Fibroblast of lung (primary cell): ENCODE measurements at places on chromosomes 2 and 18. TPM values are rescaled to one million over a fixed set of nuclear protein-coding genes. Genes with fewer than 3 reads are reported as not detected.

GRCh38 chr2:171267855-171268629 lies 107.3 kb upstream of the TLK1 start:
- no peak for DNase-seq

- no peak for DNase-seq
Measured at GRCh38 chr2:96153991-96154431, 8.8 kb upstream of the DUSP2 start.

DNA sequence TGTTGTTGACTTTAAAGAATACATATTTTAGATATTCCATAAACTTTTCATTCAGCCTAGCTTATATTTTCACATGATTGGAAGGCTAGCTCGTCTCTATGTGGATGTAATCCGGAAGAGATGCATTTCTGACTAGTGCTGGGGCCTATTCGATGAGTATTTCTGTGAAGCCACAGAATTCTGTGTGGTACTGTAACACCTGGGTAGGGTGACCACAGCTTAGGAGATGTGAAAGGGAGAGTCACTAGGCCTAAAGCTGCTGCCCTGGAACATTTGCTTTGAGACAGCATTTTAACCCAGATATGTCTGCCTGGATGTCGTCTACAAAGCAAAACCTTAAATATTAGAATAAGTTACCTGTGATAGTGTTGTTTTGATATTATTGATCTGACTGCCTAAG lies 83.5 kb downstream of the ZNF236 start:
- no peak for DNase-seq

DNA sequence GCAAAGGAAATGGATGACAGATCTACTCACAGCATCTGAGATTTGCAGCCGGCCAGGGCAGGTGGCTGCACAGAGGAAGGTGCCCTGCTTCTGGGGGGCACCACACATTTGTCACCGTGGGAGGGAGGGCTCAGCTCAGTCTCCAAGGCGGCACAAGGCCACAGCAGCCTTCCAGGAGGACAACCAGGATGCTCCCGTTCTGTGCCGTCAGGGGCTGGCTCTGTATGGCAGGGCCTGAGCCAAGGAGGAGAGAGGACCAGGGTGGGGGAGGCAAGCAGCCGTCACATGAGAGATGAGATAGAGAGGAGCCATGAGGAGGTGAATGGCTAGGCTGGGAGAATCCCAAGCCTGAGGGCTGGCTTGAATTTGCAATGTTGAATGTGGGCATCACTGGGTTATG lies 4.6 kb upstream of the BOK start:
- DNase-seq, result no peak

- DNase-seq, result peak; percentile 34
Measured at GRCh38 chr2:105256431-105257047, 15.0 kb downstream of the GPR45 start.

DNA sequence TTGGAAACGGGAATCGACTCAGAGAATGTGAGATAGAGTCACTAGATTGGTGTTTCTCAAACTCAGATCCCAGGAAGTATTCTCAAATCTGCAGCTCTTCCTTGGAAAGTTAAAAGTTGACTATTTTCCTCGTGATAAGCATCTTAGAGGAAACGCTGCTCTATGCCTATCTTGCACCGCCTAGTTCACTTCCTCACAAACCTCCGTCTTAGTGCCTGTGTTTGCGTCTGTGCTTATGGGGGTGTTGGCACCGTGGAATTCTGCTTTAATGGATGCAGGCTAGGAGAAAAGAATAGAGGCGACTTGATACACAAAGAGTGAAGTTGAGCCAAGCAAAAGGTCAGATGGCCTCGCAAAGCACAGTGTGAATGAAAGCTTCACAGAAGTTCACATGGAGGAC lies 255.3 kb upstream of the ID2 start:
- no peak for DNase-seq

GRCh38 chr2:147588191-147588590 lies 256.6 kb upstream of the ACVR2A start:
- DNase-seq, result peak; percentile 9

Gene NOL4
- not detected in 2 replicates for total RNA-seq

Gene PRADC1
- total RNA-seq, result 6.7 and 11.7 TPM in 2 replicates

GRCh38 chr2:97717613-97717995 lies 4.2 kb downstream of the ZAP70 start:
- no peak for DNase-seq

DNA sequence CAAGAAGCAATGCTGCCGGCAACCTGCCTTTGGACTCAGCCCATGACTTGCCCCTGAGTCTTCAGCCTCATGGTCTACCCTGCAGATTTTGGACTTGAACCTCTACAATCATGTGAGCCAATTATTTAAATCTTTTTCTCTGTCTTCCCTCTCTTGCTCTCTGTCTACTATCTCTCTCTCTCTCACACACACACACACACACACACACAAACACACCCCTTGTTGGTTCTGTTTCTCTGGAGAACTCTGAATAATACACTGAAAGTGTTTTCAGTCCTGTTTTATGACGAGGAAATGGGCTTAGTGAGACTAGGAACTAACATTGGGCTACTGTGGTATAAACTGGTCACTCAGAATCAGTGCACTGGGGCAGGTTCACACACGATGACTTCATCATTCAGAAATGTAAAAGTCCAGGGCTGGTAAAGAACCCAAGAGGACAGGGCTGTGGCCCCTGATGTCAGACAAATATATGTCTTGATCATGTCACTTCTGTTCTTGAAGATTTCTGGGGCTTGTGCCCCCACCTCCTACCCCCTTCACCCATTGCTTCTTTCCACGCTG lies 266.1 kb upstream of the SIX2 start:
- peak; percentile 38 for DNase-seq

Gene ALPG
- total RNA-seq, result not detected in 2 replicates

Gene PAPOLG
- total RNA-seq, result 11.2 and 14.1 TPM in 2 replicates

Gene SP3
- total RNA-seq, result 124 and 125 TPM in 2 replicates

Gene MLPH
- total RNA-seq, result 8.2 and 10.7 TPM in 2 replicates

GRCh38 chr18:44683556-44683955 lies 2.9 kb downstream of the SETBP1 start:
- no peak for DNase-seq

Gene KCNS3
- 1.3 and 6.3 TPM in 2 replicates for total RNA-seq

DNA sequence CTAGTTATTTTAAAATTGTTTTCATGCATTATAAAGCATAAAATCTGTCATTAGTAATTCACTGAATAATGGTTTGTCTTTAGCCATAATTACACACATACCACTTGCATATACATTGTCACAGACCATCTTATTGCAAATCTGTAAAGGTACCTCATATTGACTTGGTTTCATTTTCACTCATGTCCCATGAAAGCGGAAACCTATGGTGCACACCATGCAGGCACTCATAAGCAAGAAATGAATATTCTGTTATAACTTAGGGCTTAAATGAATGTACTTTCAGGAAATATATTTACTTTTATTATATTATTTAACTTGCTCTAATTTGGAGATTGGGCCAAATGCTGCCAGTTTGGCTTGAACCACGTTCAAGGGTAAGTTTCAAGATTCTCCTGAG lies 29.2 kb upstream of the STK17B start:
- no peak for DNase-seq

GRCh38 chr18:67367540-67367939 lies 149.0 kb downstream of the DSEL start:
- DNase-seq, result peak; percentile 29

- no peak for DNase-seq
Measured at GRCh38 chr2:134367213-134367612, 113.3 kb downstream of the MGAT5 start.

DNA sequence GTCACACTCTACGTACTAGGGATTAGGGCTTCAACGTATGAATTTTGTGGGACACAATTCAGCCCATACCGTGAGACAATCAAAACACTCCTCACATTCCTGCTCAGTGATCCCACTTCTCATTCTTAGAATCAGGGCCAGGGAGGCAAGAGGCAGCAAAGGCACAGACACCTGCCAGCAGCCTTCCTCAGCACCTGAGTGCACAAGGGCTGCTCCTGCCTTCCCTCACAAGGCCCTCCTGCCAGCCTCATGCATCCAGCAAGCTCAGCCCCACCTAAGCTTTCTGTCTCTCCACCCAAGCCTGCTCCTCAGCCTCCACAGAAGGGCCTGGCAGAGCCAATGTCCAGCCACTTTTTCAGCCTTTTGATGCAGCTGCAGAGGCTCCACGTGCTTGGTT lies 141.6 kb downstream of the SP3 start:
- no peak for DNase-seq

DNA sequence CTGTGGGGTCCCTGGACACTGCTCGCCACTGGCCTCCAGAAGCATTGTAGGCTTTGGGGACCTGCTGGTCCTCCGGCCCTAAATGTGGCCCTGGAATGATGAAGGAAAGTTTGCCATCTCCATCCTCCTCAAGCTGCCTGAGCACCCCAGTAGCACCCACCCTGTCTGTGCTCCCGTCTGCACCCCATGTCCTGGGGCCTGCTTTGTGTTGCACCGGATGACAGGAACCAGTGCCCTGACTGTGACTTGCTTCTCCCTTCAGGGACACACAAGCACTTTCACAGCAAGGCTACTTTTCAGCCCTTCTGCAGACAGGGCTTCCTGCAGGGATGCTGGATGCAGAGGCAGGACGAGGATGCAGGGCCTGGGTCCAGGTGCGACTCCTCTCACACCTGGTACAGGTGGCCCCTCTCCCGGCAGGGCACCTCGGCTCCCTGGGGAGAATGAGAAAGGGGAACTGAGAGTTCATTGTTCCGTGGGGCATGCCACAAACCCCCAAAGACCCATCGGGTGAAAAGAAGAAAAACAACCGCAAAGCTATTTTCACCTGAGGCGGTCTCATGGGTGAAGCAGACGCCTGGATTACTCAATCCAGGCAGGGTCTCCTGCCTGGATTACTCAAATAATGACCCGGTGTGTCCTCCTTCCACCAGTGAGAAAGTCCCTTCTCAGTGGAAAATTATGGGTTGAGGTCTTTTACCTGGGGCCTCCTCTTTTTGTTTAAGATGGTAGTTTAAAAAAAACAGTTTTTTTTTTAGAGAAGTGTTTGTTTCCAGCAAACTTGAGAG lies 74.9 kb downstream of the LONRF2 start:
- DNase-seq, result no peak

DNA sequence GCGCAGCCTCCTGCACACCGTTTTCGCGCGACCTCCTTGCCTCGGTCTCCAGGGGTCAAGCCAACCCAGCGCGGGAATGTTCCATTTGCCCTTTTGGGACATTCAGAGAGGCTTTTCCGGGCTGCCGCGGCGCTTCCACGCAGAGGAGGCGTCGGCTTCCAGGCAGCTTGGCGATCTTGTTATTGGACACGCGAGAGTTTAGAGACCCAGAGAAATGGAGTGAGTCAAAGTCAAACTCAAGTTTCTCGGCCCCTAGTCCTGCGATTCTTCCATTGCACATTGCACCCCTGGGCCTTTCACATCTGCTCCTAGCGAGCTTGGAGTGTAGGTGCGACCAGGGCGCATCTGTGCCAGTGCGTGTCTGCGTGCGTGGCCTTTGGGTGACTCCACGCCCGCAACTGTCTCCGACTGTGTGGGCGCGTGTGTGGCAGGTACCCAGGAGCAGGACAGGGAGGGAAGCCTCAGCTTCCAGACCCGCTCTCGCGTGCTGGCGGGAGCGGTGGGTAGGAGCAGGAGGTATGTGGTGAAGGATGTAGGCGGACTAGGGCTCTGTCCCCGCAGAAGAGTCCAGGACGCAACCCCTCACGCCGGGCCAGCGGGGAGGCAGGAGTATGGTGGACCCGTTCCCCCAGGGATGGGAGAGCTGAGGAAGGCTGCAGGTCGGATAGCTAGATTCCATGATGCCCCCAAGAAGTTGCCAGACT lies 13.5 kb downstream of the SIX3 start:
- DNase-seq, result no peak

DNA sequence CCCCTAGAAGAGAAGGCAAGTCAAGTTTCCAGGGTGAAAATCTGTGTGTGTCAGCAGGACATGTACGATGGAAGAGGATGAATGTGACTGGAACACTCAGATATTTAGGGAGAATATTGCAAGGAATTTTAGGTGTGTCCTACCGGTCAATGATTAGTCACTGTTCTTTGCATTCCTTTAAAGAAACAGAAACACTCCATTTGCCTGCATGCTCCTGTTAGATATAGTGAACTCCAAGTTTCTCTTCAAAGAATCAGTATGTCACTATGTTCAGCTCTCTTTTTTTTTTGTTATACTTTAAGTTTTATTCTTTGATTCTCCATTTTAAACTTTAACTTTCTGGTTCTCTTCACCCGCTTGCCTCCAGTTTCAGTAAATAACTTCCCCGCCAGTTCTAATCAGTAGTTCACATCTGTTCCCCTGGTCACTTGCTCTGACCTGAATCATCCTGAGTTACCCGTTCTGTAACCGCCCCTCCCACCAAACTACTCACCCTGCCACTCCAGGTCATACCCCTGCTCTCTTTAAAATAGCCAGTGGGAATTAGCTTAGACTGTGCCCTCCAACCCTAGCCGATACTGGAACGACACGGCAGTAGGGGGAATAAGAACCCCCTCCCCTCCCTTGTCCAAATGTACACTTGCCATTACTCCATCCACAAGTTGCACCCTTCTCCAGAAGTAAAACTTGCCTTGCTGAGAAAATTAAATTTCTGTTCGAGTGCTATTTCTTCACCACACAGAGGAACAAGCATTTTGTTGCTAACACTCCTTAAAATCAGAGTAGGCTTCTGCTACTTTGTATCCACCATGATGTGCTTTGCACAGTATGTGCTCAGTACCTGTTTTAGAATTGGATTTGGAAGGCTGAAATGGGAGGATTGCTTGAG lies 268.4 kb downstream of the METTL4 start:
- no peak for DNase-seq

- no peak for DNase-seq
Measured at GRCh38 chr2:97749581-97749980, 36.2 kb downstream of the ZAP70 start.

Gene CCDC150
- 3.9 and 5.1 TPM in 2 replicates for total RNA-seq

DNA sequence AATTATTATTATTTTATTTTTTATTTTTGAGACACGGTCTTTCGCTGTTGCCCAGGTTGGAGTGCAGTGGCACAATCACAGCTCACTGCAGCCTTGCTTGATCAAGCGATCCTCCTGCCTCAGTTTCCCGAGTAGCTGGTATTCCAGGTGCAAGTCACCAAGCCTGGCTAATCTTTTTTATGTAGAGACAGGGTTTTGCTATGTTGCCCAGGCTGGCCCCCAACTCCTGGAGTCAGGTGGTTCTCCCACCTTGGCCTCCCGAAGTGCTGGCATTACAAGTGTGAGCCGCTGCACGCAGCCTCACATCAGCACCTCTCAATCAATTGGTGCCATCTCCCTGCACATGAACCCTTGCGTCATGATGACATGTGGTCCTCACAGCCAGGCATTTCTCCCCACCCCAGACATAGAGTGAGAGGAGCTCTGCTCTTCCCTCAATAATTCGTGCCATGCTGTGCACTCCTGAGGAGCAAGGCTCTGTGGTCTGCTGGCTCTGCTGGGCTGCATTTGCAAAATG lies 5.9 kb downstream of the INPP5D start:
- DNase-seq, result no peak

- DNase-seq, result no peak
Measured at GRCh38 chr18:2040279-2040678, 531.0 kb downstream of the METTL4 start.

GRCh38 chr2:237412988-237413776 lies 782 bp downstream of the COL6A3 start:
- DNase-seq, result no peak

GRCh38 chr2:15331787-15332186 lies 229.3 kb downstream of the NBAS start:
- DNase-seq, result no peak

GRCh38 chr18:77067291-77068061 lies 65.1 kb downstream of the MBP start:
- DNase-seq, result peak; percentile 95

GRCh38 chr2:47057687-47058002 lies 97.5 kb downstream of the STPG4 start:
- DNase-seq, result no peak

GRCh38 chr18:53526101-53526870 lies 698.2 kb downstream of the MBD2 start:
- DNase-seq, result no peak
